ENCODE measurements at places on chromosomes 4 and X. TPM values are rescaled to one million over a fixed set of nuclear protein-coding genes. Genes with fewer than 3 reads are reported as not detected.

The SATL1 gene
- total RNA-seq, result not detected

The WWC2 gene
- total RNA-seq, result 37.4 TPM

The PSMD10 gene
- 36.1 TPM for total RNA-seq

The CHRDL1 gene
- total RNA-seq, result 72.1 TPM

The WDR17 gene
- total RNA-seq, result 2.2 TPM

The RHOXF1 gene
- total RNA-seq, result 1.9 TPM

The CLGN gene
- total RNA-seq, result 0.32 TPM

The CASP6 gene
- total RNA-seq, result 24.9 TPM

The CXorf51A gene
- not detected for total RNA-seq

The PRDM8 gene
- 7.0 TPM for total RNA-seq

The SPATA4 gene
- total RNA-seq, result not detected

The SCML2 gene
- 3.9 TPM for total RNA-seq

The TEC gene
- total RNA-seq, result 2.9 TPM

The HHIP gene
- 0.48 TPM for total RNA-seq

The ADH1C gene
- 50.1 TPM for total RNA-seq

The FGF13 gene
- 13.1 TPM for total RNA-seq

The CTSO gene
- 19.4 TPM for total RNA-seq

The CXCL1 gene
- 31.3 TPM for total RNA-seq

The RAB9B gene
- total RNA-seq, result 1.3 TPM

The VCX3A gene
- total RNA-seq, result not detected

The XK gene
- 0.66 TPM for total RNA-seq
